ENCODE measurements at places on chromosomes 2 and 18. TPM values are rescaled to one million over a fixed set of nuclear protein-coding genes. Genes with fewer than 3 reads are reported as not detected.

- no peak for DNase-seq
These were observed 39.1 kb downstream of the KLHL29 start for GRCh38 chr2:23423873-23424680.

- no peak for DNase-seq
These were observed 217.1 kb downstream of the DYSF start for GRCh38 chr2:71670430-71670795.

- DNase-seq = no peak
These were observed 166.0 kb downstream of the AGAP1 start for GRCh38 chr2:235659767-235660322.

- no peak for DNase-seq
These were observed 131.5 kb downstream of the ATP9B start for GRCh38 chr18:79200546-79201268.

DNA sequence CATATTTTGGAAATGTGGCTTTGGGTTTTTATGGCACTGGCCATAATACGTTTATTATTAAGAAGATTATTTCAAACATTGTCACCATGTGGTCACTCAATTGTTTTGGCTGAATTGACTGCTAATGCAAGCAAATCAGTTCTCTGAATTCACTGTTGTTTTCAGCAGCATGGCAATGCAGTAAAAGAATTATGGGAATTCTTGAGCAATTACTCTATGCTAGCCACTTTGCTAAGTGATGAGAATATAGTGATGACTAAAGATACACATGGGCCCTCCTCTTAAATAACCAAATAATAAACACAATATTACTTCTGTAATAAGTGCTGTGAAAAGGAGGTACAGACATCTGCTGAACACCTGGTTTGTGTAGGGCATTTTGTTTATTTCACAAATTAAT lies 58.0 kb upstream of the FANCL start:
- DNase-seq = no peak

- no peak for DNase-seq
These were observed 938.1 kb downstream of the CPS1 start for GRCh38 chr2:211494536-211494935.

HK2 gene
- total RNA-seq = 23.7 TPM

GAD1 gene
- total RNA-seq = not detected

PAIP2B gene
- total RNA-seq = 6.9 TPM

DOK6 gene
- total RNA-seq = 9.6 TPM
